ENCODE measurements at places on chromosomes 1 and 21.

- DNase-seq = no peak
These were observed 80.3 kb downstream of the LRIG2 start for GRCh38 chr1:113153116-113153803.

DNA sequence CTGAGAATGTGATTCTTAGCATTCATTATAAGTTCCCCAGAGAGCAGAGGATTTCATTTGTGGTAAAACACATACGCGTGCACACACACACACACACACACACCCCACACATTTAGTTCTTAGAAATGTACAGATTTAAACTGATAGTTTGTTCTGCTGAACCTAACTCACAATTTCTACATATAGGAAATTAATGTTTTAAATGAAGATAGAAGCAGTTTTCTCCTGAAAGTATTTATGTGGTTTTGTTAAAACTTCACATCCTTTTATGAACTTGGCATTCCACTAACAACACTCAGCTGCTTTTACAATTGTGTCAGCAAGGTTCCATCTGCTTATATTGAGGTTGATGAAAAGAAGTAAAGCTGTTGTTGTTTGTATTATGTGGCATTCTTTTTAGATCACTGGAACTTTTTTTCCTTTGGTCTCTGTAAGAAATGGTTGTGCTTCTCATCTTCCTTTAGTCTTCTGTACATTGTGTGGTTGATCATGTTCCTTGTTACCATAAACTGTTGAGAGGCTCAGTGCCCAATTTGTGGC lies 41.6 kb downstream of the AK4 start:
- DNase-seq = no peak

GRCh38 chr1:59499943-59500569 lies 203.2 kb downstream of the FGGY start:
- no peak for DNase-seq

- peak; percentile 72 for DNase-seq
These were observed 700 bp upstream of the KMO start for GRCh38 chr1:241531195-241532161.

- DNase-seq = no peak
These were observed 94.7 kb downstream of the NTMT2 start for GRCh38 chr1:170240409-170240808.

Data from NCI-H1417 treated with DMSO at 0.1 percent for 48 hours (cell line).